ENCODE measurements at places on chromosomes 6 and 20.

DNA sequence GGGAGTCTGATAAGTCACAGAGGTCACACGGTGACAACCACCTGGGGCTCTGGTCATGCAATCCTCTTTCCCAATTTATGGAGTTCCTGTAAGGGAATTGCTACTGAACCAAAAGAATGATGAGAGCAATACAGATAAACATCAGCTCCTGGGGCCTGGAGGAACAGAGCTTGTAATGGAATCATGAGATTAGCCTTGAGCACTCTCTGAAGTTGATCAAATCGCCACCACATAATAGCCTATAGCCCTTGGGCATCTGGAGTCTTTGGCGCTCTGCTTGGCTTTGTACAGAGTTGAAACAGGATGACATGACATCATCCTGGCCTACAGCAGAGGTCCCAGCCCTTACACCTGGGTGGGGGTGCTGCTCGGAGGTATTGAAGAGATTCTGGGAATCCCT lies 154.3 kb upstream of the DTNBP1 start:
- DNase-seq, result no peak

DNA sequence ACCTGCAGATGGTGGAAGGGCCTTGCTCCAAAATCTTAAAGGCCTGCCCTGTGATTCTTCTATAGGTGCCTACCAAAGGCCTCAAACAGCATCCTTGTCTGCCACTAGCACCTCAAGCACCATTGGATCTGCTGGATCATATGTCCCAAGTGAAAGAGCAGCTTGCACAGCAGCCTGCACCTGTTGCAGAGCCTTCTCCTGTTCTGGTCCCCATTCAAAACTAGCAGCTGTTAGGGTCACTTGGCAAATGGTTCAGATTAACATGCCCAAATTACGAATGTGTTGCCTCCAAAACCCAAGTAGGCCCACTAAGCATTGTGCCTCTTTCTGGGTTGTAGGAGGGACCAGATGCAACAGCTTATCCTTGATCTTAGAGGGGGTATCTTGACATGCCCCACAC lies 99.6 kb upstream of the F13A1 start:
- no peak for DNase-seq

- DNase-seq, result no peak
These were observed 37.1 kb upstream of the UTRN start for GRCh38 chr6:144248003-144248402.

DNA sequence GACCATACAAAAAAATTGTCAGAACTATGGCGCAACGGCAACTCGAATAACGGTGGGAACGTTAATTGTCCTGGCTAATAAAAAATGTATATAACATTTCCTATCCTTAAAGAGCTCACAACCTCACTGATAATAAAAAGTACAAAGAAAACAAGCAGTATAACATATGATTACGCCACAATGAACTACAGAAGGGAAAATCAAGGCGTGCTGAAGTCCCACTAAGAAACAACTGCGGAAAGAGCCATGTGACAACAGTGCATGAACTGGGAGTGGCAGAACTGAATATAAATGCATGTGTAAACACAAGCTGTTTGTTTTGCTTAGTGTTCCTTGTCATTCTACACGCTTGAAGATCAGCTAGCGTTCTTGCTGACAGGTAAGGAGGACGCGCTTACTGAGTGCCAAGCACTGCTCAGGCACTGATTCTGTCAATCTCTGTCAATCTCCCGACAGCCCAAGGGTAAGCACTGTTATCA lies 466 bp upstream of the PSMB1 start:
- peak; percentile 45 for DNase-seq

GRCh38 chr6:43669050-43669921 lies 18.3 kb downstream of the MRPS18A start:
- no peak for DNase-seq

GRCh38 chr20:36267605-36268381 lies 31.5 kb downstream of the AAR2 start:
- no peak for DNase-seq

- DNase-seq, result no peak
These were observed 296.1 kb downstream of the TENT5A start for GRCh38 chr6:81456416-81456815.

DNA sequence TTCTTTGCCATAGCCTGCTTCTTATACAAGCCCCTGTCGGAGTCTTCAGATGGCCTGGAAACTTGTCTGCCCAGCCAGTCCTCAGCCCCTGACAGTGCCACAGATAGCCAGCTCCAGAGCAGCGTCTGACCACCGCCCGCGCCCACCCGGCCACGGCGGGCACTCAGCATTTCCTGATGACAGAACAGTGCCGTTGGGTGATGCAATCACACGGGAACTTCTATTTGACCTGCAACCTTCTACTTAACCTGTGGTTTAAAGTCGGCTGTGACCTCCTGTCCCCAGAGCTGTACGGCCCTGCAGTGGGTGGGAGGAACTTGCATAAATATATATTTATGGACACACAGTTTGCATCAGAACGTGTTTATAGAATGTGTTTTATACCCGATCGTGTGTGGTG lies 29.5 kb downstream of the SLCO4A1 start:
- DNase-seq, result no peak

GRCh38 chr20:38113401-38114325 lies 51.4 kb downstream of the TGM2 start:
- DNase-seq, result peak; percentile 46

GRCh38 chr6:128032042-128032441 lies 131.2 kb upstream of the THEMIS start:
- no peak for DNase-seq

DNA sequence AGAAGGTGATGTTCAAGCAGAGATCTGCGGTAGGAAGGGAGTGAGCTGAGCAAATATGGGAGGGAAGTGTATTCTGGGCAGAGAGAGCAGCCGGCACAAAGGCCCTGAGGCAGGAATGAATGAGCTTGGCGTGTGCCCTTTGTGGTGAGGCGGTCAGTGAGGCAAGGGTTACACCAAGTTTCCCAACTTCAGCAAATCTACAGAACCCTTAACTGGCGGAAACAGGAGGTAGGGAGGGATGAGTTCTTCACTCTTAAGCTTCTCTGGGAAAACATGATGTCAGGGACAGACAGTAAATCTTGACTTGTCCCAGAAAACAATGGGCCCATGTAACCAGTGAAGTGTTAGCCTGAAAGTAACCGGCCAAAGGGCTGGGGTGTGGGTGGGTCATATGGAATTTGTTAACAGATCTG lies 97.1 kb upstream of the PTPN1 start:
- DNase-seq, result no peak

DNA sequence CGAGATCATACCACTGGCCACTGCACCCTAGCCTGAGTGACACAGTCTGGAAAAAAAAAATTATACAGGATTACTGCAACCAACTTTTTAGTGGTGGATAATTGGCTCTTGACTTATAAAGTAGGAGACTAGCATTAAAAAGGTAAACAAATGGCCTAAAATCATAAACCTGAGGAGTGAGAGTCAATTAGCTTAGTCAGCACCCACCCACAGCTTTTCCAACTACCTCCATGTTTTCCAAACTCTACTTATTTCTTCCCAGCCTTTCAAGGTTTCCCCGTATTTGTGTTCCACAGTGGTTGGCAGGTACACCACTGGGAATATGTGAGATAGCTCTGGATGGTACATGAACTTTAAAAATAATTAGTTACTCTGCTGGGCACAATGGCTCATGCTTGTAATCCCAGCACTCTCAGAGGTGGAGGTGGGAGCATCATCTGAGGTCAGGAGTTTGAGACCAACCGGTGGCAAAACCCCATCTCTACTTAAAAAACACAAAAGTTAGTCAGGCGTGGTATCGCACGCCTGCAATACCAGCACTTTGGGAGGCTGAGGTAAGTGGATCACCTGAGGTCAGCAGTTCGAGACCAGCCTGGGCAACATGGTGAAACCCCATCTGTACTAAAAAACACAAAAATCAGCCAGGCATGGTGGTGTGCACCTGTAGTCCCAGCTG lies 6.7 kb downstream of the CYP24A1 start:
- no peak for DNase-seq

- no peak for DNase-seq
These were observed 786 bp downstream of the ADRM1 start for GRCh38 chr20:62303340-62304226.

DNA sequence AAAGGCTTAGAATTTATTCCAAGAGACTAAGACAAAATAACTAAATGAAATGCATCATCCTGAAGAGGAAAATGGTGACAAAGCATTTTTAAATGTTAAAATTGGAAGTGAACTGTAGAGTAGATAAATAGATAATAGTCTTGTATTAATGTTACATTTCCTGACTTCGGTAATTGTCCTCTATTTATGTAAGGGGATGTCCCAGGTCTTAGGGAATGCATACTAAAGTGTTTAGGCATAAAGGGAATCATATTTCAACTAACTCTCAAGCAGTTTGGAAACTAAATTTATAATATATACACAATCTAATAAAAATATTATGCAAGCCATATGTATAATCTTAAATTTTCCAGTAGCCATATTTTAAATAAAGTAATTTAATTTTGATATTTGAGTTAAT lies 159.3 kb downstream of the WDR27 start:
- DNase-seq, result no peak

GRCh38 chr20:2538931-2539720 lies 2.8 kb downstream of the TMC2 start:
- DNase-seq, result no peak

DNA sequence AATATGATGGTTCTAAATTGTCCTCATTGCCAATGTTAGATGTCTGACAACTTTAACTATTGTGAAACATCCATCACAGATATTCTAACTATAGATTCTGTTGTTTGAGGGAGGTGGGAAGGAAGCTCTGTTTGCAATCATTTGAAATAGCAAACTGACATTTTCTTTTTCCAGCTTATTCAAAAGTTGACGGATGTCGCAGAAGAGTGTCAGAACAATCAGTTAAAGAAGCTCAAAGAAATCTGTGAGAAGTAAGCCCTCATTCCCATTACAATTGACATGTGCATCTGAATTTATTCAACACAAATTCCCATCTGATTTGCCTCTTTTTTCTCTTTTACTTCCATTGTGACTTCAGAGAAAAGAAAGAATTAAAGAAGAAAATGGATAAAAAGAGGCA lies 280.6 kb upstream of the PLCB4 start:
- DNase-seq, result no peak

- DNase-seq, result no peak
These were observed 129.4 kb downstream of the LY86 start for GRCh38 chr6:6717953-6718352.

DNA sequence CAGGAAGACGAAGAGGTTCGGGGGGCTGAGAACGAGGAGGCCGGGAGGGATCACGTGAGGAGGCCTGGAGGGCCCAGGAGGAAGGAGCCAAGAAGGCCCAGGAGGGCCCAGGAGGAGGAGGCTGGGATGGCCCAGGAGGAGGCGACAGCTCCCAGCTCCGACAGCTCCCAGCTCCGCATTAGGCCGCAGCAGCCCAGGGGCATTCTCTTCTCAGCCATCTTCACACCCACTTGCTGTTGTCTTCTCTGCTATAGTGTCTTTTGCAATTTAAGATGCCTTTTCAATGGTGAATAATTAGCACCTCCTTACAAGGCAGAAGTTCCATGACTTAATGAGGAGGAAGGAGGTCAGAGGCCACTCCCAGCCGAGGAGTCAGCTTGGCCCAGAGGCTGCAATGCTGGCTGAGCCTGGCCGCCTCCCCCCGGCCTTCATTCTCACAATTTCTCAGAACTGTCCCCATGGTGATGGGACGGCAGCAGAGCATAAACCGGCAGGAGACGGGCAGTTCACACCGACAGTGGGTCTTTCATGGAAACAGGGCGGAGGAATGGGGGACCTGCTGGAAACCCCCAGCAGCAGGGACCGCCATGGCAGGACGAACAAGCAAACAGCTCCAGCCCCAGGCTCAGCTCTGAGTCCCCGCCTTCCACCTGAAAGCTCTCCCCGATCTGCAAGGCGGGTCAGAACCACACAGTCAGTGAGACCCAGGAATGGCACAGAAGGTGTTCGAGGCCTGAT lies 45.1 kb downstream of the WDR27 start:
- no peak for DNase-seq

- DNase-seq, result no peak
These were observed 57.3 kb upstream of the CNKSR3 start for GRCh38 chr6:154567695-154568220.

DNA sequence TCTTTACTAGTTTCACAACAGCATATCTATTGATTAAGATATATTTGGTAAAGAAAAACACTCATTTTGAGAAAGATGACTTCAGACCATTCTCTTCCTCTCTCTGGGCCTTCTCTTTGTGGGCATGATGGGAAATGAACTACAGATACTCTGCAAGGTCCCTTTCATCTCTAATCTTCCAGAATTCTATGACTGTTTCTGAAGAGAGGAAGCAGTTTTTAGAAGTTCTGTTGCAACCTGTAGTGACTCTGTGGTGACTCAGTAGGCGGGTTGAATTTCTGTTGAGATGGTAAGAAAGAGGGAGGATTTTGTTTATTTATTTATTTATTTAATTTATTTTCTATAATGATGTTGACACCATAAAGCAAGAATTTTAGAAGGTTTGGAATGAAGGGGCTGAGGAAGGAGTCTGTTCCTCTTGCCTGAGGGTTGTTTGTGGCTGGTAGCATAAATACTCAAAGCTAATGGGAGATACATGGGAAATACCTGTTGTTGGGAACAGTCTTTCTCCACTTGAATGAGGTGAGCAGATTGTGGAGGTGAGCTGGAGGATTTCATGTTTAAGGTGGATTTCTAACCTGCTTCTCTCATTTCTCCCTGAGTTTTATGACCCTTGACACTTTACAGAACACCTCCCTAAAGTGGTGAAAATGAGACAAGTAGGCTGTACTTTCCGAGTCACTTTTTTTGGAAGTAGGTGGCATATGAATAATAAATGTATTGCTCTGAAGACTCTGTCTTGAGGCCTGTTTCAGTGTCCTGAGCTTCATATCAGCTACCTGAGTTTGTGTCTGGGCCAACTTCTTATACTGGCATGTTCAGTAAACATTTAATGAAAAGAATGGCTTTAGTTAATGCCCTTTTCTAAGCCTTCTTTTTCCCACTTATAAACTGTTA lies 15.0 kb downstream of the ACSS2 start:
- DNase-seq, result peak; percentile 93

DNA sequence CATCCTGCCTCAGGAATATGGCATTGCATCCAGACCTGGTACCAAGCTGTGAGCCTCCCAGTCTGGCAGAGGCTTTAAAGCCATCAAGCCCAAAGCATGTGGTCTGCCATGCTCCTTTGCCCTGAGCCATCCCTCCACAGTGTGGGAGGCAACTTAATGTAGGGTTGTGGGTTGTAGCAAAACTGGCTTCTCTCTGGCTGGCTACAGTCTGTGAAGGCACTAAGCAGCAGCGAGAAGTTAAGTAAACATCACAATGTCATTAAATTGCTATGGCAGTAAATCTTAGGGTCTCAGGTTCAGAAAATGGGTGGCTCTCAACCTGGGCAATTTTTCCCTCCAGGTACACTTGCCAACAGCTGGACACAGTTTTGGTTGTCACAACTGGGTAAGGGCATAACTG lies 472.9 kb downstream of the PREX1 start:
- DNase-seq, result no peak
